ENCODE measurements at places on chromosomes 7 and 10.

DNA sequence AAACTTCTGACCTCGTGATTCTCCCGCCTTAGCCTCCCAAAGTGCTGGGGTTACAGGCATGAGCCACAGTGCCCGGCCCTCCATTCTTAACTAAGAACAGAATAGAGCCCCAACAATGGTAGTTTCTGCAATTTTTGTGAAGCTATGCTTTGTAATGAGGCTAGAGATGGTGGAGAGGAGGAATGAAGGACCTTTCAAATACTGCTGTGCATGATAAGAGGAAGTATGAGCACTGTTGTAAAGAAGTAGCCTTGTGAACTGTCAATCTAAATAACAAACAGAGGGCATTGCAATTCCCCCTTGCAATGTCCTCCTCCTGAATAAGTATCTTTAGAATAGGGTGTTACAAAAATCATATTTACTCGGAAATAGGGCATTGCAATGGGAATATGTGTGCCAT is 70.2 kb downstream of the EVX1 start:
- no peak for DNase-seq

DNA sequence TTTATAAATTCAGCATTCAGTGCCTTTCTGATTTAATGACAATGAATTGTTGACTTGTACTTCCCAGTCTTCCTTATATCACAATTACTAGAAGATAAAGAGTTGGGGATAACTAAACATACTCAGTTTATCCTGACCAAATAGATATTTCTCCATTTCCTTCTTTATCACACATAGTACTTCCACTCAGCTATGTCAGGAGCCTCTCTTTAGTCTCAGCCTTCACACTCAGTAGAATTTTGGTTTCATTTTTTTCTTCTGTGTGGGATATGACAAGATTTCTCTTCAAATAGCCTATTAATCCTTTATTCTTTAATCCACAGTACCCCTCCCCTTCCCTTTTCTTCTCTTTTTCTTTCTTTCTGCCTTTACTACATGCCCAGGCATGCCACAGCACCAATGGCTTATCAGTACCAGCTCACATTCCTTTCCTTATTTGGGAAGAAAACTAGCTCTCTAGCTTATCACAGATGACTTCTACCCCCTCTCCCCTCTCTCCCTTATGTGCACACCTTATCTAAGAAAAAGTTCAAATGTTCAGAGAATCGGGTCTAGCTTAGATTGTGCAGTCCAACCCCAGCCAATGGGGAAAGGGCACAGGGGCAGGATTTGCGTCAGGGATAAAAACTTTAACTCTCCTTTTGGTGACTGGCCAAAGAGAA is 109.0 kb downstream of the PHF14 start:
- DNase-seq: no peak

DNA sequence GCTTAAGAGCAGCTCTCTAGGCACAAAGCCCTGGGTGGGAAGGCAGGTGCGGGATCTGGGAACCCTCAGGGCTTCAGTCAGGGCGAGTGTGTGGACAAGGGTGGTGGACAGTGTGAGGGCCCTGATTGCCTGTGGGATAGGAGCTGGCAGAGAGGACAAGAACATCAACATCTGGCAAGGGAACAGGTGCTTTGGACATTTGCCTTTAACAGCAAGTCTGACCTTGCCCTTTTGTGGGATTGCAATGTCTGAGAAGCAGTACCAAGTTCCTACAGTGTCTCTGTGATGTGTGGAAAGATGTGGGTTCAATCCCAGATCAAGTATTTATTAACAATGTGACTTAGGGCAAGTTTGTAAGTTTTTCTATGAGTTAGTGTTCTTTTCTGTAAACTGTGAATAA is 46.7 kb downstream of the TFAM start:
- DNase-seq: no peak

DNA sequence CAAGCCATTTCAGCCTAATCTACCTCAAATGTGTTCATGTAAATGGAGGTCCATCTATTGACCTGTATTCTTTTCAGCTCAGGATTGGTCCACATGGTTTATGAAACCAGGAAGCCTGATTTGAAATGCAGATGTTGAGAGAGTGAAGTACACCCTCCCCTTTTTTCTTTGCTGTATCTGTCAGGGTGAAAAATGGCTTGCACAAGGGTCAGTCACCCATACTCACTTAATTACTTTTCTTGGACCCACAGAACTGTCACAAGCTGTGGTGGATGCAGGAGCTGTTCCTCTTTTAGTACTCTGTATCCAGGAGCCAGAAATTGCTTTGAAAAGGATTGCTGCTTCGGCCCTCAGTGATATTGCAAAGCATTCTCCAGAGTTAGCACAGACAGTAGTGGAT is 41.2 kb downstream of the SPAG6 start:
- no peak for DNase-seq

DNA sequence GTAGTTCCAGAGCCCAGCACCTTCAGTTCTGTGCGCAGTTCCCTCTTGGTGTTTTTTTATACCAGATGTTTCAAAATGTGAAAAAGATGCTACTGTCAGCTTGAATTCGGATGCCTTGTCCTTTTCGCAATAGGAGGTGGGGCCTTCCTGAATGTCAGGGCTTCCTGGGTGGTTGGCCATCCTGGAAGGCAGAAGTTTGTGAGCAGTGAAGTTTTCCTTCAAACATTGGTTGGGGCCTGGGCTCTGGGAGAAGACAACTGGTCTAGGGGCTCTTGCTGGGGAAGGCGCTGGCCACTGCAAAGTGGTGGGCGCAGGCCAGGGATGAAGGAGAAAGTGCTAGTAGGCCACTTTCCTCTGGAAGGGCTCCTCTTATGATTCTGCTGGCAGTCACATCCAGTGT is 56.8 kb upstream of the JAZF1 start:
- no peak for DNase-seq

DNA sequence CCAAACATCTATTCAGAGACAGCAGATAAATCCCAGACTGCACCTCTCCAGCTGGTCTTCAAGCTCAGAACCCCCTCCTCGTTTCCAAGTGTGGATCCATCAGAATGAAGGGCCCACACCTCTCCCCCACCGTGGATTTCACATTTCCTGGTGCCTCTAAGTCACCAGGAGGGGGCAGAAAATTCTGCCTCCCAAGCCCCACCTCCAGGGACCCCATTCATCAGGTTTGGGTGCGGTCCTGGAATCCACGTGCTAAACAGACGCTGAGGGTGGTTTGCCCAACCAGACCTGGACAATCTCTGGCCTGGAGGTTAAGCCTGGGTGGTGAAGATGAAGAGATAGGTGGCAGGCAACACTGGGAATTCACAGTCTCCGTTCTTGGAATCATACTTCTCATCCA is 92.4 kb downstream of the WDR11 start:
- no peak for DNase-seq

DNA sequence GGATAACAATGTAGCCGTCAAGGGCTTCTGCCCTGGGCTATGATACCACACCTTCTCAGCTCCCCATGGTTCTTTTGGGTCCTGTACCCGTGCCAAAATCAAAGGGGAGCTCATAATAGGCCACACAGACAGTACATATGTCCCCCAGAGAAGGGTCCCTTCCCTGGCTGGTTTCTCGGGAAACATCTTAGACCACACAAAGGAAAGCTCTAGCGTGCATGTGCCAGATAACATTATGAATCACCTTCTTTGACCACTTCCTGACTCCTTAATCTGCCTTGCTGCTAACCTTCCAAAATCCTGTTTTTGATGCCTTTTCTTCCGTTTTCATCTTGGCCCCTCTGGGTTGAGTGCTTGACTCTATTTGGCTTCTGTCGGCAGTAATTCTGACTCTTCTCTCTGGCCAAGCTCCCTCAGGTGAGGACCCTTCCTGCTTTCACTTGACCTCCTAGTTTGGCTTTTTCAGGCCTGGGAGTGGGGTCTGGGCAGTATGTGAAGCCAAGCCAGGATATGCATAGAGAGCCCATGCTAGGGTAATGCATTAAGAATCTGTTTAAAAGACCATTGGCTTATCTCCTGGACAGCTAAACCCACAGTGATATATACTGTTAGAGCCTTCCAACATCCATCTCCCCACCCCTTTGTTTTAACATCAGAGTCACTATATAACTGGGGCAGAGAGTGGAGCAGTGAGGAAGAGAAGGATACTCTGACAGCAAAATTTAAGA is 84.8 kb downstream of the ANLN start:
- DNase-seq: no peak

DNA sequence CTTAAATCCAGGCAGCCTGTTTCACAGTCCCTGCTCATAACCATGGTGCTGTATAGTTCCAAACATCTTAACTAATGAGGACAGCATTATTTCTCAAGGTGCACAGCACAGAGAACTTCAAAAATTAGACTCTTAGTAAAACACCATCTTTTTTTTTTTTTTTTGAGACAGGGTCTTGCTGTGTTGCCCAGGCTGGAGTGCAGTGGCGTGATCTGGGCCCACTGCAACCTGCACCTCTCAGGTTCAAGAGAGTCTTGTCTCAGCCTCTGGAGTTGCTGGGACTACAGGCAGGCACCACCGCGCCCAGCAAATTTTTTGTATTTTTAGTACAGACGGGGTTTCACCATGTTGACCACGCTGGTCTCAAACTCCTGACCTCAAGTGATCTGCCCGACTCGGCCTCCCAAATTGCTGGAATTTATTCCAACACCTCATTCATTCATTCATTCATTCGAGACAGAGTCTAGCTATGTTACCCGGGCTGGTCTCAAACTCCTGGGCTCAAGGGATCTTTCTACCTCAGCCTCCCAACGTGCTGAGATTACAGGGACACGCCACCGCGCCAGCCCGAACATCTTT is 507 bp upstream of the TMEM254 start:
- DNase-seq: no peak

GRCh38 chr10:92967641-92968040 is 93.0 kb upstream of the CYP26C1 start:
- DNase-seq: no peak

DNA sequence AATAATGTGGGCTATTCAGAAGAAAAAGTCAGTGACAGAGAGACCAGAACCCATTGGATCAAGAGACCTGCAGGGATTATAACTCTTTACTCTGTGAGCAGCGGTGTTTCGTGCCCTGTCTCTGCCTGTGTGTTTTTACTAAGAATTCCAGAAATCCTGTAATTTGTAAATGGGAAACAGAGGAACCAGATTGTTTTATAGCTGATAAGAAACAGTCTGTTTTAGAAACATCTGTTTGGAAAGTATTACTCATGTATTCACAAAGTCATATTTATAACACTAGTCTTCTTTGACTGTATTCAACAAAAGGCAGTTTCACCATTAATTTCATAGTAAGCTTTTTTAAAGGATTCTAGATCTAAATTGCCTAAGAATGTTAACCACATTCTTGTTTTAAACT is 30.0 kb upstream of the VDAC2 start:
- no peak for DNase-seq

- DNase-seq: peak; percentile 31
Measured at GRCh38 chr7:29265208-29265923, 70.8 kb downstream of the CHN2 start.

DNA sequence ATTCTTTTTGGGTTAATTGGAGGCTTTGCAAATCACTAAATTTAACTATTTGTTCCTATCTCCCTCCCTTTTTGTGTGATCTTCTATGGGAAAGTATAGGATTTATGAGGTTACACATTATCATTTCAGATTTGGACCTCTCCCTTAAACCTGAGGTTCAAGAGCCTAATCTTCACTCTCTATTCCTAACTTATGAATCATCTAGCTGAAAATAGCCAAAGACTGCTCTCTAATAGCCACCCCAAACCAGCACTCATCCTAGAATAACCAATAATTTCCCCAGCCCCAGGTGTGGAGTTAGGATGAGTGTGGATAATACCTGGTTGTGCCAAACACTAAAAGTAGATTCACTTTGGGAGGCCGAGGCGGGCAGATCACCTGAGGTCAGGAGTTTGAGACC is 499.2 kb downstream of the GFRA1 start:
- DNase-seq: no peak

DNA sequence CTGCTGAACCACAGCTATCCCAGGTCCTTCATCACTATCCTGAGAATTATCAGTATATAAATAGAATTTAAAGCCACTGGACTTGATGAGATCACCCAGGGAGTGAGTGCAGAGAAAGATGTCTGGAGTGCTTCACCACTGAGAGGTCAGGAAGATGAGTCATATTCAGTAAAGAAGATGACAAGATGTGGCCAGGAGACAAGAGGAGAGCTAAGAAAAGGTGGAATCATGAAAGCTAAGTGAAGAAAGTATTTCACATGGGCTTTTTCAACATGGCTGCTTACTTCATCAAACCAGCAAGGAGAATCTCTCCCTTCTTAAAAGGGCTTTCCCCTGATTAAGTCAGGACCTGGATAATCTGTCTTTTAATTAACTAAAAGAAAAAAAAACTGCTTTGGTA is 9.1 kb upstream of the PRKAR2B start:
- no peak for DNase-seq

DNA sequence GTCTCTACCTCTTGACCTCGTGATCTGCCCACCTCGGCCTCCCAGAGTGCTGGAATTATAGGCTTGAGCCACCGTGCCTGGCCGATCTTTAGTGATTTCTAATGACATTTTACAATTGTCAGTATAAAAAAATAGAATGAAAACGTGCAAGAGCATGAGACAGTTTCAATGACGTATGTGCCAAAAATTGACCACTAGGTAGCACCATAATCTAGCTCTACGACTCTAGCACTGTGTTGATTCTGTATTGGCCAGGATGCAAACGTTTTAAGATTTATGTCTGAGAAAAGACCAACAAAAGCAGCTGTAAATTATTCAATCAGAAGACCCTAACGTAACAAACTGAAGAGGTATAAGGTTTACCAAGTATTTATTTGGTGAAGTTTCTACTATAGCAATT is 25.4 kb upstream of the EXOC6 start:
- no peak for DNase-seq

GRCh38 chr10:123886292-123886691 is 5.3 kb downstream of the CPXM2 start:
- no peak for DNase-seq

DNA sequence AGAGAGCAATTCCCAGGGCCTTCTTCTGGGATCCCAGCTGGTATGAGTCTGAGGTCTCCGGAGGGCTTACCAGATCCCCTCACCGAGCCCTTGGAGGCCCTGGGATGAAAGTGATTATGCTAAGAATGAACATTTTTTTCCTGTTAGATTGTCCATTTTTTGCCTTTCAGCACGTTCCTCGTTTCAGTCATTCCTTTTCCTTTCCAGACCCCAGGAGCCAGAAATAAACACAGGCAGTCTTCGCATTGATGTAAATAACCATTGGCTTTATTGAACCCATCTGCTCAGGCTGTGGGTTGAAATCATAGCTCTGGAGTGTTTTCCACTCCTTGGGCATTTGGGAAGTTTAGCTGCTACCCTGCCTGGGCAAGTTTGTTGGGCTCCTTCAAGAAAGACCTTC is 320.9 kb upstream of the AUTS2 start:
- no peak for DNase-seq

DNA sequence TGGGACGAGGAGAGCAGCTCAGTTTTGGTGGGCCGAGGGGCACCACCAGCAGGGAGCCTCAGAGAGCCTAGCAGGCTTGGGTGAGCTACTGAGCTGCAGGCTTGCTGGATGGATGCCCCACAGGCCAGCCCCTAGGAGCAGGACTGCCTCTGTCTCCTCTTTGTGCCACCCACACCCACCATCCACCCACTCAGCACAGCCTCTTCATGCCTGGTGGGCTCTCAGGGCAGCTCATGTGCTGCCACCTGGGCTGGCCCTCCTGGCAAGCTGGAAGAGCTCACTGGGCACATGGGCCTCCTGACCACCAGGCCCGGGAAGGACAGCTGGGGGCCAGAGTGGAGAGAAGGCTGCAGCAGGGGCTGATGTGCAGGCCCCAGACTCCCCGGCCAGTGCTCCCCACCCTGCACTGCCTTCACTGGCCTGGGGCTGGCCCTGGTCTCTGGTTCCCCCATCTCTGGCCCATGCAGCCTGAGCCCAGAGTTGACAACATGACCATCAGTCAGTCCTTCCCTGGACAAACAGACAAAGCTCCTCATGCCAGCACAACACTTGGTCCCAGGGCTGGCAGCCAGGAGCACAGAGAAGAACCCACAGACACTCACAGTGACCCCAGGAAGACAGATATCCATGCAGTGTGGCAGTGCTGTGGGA is 8.2 kb downstream of the RASGEF1A start:
- DNase-seq: no peak

Measured in fibroblast of the conjunctiva (primary cell).